ENCODE measurements at places on chromosomes 1 and 21.

DNA sequence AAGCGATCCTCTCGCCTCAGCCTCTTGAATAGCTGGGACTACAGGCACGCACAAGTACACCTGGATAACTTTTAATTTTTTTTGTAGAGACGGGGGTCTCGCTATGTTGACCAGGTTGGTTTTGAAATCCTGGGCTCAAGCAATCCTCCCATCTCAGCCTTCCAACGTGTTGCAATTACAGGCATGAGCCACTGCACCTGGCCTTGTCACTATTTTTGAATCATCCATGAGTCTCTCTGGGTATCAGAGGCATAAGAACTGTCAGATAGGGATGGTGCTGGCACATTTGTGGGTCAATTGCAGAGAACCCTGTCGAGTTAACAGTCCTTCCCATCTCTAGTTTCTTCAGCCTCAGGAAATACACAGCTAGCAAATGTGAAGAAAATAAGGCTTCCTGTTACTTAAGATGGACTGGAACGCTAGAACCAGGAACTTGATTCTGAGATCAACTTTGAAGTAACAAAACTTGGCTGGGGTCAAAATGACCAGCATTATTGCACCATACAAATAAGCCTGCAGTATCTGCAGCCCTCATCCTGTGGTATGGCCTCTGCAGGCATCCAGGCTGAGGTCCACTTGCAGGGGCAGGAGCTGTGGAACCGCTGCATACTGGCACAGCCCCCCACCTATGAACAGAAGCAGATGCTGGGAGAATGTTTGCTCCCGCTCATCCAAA, 124.3 kb upstream of the GADD45A start:
- no peak for DNase-seq

DNA sequence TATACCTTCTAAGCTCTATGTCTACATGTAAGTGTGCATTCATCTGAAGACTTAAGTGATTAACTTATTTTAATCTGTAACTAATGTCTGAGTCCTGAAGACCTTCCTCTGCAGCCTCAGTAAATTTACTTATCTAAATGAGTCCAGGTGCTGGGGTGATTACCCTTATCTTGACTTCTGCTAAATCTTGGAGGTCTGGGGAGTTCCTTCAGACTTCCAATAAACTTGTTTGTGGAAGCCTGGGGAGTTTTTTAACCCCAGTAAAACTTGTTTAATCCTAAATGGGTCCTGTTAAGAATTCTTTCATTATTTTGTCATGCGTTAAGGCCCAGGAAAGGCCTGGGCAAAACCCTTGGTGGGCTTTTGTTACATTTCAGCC, 37.0 kb downstream of the RSPH1 start:
- no peak for DNase-seq

DNA sequence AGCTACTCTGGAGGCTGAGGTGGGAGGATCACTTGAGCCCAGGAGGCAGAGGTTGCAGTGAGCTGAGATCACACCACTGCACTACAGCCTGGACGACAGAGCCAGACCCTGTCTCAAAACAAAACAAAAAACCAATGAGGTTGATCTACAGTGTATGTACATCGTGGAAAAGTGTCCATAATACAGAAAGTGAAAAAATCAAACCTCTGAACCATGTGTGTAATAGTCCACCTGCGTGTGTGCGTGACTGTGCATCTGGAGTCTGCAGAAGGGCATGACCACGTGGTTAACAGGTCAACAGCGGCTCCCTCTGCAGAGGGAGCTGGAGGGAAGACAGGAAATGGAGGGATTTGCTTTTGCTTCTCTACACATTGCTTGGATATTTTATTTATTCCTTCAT, 32.4 kb upstream of the ENO1 start:
- no peak for DNase-seq

GRCh38 chr1:60746278-60746791, 336.0 kb upstream of the NFIA start:
- no peak for DNase-seq

- no peak for DNase-seq
Observed at GRCh38 chr1:214422137-214422671, 129.2 kb downstream of the PTPN14 start.

- no peak for DNase-seq
Observed at GRCh38 chr1:99936071-99936470, 33.7 kb upstream of the SLC35A3 start.

DNA sequence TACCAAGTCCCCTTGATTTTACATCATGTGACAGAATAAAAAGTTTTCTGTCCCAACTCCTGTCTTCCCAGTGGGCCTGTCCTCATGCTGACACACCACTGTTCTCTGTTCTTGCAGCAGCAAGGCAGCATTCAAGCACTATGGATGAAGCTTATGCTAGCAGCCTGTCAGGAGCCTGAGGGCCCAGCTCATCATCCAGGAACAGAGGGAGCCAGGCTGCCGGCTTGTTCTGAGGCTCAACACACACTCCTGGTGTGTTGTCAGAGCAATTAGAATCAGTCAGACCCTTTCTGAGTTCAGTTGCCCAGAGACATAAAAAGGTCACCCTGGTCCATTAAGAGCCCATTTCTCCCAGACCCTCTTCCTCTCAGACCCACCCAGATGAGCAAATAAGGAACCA, 282.9 kb downstream of the SEC16B start:
- DNase-seq: no peak

DNA sequence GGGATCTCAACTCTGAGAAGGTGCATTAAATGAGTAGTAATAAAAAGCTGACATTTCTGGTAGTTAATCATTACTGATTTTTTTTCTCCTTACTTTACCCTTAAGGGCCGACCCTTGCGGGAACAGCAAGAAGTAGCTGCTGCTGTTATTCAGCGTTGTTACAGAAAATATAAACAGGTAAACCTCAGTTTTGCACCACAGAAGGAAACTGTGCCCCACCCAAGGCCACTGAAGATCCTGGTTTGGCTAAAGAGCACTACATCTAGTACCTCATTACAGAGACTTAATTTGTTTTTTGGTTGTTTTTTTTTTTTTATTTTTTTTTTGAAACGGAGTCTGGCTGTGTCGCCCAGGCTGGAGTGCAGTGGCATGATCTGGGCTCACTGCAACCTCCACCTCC, 23.5 kb upstream of the VAMP3 start:
- DNase-seq: no peak

DNA sequence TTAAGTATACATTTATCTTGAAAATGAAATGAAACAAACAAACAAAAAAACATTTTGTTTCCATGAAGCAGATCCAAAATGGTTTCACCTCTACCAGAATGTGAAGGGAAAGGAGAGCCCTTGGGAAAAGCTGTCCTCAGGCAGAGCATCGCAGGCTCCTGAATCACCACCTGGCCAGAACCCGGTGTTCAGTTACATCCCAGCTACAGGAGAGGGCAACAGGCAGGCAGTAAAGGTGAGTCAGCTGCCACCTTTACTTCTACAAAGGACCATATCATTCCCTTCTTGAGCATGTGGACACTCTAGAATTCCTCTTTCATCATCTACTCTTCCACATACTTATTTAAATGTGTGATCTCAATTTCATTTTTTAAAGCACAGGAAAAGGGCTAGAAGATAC, 151.2 kb downstream of the PIGK start:
- DNase-seq: no peak

DNA sequence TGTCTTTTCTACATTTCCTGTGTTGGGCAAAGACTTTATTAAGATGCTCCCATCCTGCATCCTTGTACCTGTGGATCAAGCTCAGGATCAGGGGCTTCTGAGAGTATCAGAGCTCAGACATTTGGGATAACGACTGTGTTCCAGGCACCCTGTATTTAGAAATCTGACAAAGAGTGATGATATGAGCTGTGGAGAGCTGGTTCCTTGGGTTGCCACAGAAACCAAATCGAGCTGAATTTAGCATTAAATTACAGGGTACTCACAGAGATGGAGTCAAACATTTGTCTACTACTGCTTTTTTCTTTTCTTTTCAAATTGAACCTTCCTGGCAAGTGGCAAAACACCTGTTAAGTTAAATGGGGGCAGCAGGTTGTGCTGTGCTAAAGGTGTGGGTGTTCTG, 110.6 kb downstream of the XCL2 start:
- DNase-seq: no peak

DNA sequence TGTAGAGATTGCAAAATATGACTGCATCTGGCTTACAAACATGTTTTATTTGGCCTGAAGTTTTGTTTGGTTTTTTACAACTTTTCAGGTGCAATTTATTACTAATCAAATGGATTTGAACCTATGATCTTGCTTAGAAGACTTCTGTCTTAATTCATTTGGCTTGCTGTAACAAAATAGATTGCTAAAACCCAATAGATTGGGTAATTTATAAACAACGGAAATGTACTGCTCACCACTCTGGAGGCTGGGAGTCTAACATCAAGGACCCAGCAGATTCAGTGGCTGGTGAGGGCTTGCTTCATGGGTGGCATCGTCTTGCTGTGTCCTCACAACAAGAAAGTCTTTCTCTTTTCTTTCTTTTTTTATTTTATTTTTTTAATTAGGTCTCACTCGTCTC, 72.9 kb downstream of the LBR start:
- no peak for DNase-seq
